ENCODE measurements at places on chromosomes 1 and 21. TPM values are rescaled to one million over a fixed set of nuclear protein-coding genes. Genes with fewer than 3 reads are reported as not detected.

- DNase-seq = peak; percentile 29
These were observed 197.9 kb downstream of the DYRK1A start for GRCh38 chr21:37564341-37564923.

DNA sequence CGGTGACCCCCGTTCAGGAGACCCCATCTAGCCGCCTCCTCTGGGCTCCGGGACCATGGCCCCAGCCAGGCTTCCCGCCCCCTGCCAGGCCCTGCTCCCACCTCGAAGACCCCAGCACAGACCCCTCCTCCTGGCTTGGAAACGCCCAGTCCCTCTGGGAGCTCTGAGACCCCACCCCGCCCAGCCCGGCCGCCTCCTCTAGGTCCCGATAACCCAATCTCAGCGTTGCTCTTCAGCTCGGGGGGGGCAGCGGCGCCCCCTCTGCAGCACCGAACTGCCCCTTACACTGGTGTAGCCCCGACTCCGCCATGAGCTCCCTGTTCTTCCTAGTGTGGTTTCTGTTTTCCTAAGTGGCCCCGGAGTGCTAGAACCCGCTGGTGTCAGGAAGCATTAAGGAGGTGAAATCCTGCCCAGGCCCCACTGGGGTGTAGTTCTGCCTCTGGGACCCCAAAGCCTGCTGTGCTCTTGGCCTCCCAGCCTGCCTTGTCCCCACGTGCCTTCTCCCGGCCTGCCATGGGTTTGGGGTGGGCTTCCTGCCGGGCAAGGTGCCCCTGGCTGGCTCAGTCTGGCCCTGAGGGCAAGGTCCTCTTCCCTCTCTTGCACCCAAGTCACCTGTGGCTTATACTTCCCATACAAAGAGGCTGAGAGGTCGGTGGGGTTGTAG, 10.7 kb upstream of the MMEL1 start:
- DNase-seq = no peak

DNA sequence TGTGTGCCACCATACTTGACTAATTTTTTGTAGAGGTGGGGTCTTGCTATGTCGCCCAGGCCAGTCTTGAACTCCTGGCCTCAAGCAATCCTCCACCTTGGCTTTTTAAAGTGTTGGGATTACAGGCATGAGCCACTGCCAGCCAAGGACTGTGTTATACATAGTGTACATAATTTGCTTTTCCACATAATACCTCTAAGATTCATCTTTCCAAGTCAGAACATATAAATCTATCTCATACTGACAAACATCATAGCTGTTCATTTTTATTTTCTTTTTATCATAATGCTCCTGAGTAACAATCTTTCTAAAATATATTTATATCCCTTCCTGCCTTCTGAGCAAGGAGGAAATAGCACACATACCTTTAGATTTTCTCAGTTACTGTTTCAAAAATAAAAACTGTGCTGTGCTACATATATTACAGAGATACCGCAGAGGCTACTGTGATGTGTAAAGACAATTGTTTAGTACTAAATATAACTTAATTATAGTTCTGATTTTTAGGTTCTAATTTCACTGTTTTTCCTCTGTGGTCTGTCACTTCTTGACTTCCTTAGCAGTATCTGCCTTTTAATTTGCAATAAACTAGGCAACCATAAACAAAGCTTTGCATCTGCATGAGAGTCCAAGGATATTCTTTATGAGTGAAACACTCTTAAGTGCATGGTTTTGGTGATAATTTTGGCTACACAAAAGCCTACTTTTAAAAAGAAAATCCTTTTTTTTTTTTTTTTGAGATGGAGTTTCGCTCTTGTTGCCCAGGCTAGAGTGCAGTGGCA, 59.3 kb downstream of the EYA3 start:
- DNase-seq = no peak

DNA sequence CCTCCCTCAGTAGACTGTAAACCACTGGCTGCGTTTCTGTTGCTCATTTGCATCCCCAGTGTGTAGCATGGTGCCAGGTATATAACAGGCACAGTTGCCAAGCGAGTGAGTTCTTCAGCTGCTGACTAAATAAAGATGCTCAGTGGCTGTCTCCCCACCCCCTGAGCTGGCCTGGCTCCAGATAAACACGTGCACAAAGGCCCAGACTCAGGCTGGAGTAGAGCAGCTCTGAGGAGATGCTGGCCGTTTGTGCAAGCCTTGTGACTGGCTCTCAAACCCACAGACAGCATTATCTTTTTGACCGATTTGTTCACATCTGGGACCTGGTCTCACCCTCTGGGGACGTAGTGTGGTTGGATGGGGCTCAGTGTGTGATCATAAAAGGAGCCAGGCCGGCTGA, 7.1 kb downstream of the CHRNB2 start:
- peak; percentile 26 for DNase-seq

DNA sequence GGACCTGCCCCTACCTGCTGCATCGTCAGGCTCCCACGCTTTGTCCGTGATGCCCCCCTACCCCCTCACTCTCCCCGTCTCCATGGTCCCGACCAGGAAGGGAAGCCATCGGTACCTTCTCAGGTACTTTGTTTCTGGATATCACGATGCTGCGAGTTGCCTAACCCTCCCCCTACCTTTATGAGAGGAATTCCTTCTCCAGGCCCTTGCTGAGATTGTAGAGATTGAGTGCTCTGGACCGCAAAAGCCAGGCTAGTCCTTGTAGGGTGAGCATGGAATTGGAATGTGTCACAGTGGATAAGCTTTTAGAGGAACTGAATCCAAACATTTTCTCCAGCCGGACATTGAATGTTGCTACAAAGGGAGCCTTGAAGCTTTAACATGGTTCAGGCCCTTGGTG, 8.9 kb downstream of the SPATA46 start:
- no peak for DNase-seq

DNA sequence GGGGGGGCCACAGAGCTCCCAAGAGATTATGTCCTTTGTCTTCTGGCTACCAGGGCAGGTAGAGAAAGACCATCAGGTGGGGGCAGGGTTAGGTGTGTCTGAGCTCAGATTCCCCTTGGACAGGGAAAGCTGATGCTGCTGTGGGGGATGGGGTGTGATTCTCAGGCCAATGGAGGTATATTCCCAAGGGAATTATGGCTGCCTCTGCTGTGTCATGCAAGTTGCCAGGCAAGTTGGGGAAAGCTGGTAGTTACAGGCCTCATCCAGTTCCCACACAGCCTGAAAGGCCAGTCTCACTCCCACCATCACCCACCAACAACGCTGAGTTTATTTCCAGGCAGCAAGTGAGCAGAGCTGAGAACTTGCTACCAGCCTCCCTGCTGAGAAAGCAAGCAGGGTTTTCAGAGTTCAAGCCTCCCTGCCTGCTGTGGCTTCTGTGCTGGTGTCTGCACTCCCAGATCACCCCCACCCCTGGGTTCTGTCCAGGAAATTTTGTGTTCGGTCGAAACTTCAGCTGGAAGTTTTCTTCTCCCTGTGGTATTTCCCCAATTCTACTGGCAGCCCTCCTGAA, 21.3 kb downstream of the IFI16 start:
- no peak for DNase-seq

C1orf167 gene
- 11.3 TPM for polyA plus RNA-seq

F5 gene
- 1.5 TPM for polyA plus RNA-seq

KCNJ15 gene
- polyA plus RNA-seq = 28.2 TPM

GIPC2 gene
- 0.94 TPM for polyA plus RNA-seq
